ENCODE measurements at places on chromosomes 7 and 10.

DNA sequence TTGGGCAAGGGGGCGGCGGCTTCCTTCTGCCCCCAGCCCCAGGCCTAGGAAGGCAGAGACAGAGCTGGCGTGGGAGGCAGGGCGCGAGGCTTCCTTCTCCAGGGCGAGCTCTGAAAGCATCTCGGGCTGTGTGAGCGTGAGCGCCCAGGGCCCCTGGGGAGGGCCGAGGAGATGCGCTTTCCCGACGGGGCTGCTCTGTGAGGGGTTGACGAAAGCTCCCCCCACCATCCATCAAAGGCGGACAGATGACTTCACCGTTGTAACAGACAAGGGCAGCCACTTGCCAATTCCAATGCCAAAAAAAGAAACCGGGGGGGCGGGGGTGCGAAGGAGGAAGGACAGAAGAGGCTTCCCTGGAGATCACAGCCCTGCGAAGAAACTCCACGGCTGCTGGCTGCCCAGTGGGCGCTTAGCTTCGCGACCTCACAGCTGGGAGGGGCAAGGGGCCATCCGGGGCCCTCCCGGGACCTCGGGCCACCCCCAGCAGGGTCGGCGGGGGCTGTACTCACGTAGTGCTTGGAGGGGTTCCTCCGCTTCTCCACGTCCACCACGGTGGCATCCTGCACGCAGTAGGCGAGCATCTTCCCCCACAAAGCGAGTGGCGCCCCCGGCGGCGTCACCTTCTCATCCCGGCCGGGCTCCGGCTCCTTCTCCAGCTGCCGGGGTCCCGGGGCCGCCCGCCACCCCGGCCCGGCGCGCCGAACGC, 537 bp downstream of the SH3PXD2A start:
- peak; percentile 31 for DNase-seq

- DNase-seq = peak; percentile 22
Measured at GRCh38 chr7:74275401-74275881, 13.8 kb upstream of the CLIP2 start.

DNA sequence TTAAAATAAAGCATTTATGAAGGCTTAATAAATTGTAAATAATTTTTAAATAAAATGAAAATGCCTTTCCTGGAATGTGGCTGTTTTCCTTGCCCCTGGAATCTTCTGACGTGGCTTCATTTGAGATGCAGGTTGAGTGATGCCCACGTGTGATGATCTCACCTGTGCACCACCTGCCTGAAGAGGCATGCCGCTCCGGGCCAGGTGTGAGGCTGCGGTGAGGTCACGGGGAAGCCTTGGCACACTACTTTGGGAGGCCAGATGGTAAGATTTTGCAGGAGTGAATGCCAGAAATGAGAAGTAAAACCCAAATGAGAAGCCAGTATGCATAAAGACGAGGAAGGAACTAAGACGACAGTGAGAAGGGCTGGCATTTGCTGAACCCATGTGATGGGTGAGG, 36.2 kb downstream of the GOT1 start:
- DNase-seq = no peak

GRCh38 chr10:7501157-7501556, 90.3 kb upstream of the SFMBT2 start:
- no peak for DNase-seq

- no peak for DNase-seq
Measured at GRCh38 chr7:95481271-95482165, 4.2 kb upstream of the ASB4 start.

DNA sequence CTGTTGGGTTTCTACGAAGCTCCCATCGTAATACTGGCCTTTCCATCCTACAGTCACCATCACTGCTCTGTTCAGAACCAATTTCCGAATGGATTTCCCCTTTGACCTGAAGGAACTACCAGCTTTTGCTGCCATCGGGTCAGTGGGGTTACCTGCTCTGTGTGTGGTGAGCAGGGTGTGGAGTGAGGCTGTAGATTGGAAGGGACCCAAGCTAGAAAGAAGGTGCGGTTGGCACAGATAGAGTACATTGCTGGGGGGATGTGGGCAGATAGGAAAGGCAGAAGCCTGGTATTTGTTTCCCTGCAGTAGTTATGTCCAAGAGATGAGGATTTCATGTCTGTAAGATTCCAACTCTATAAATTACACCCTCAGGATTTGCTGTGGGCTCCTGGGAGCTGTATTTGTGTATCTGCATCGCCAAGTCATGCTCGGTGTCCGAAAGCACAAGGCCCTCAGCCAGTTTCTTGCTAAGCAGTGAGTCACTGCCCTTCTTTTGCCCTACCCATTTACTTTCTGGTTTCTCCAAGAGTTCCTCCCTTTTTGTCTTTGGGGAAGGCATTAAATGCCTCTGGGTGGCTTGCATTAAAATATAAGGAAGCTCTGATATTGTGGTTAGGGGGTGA, 15.4 kb downstream of the CLCN1 start:
- no peak for DNase-seq

DNA sequence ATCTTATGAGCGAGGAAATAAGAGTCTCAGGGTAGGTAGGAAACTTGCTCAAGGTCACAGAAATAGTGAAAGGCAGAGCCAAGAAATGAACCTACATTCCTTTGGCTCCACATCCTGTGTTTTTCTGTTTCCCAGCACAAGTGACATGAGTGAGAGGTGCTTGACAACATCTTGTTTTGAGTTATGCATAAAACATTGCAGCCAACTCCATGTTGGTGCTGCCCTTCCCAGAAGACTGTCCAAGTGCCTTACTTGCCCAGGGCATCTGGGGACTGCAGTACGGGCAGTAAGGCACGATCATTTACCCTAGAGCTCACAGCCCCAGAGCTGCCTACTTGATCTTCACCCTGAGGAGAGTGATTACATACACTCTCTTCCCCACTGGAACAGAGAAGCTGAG, 148.8 kb downstream of the NOC3L start:
- no peak for DNase-seq

- no peak for DNase-seq
Measured at GRCh38 chr7:144390481-144390880, 13.0 kb downstream of the NOBOX start.

GRCh38 chr10:124224331-124225028, 131.1 kb upstream of the CHST15 start:
- DNase-seq = no peak

- DNase-seq = peak; percentile 52
Measured at GRCh38 chr7:129298268-129298893, 73.6 kb downstream of the AHCYL2 start.

DNA sequence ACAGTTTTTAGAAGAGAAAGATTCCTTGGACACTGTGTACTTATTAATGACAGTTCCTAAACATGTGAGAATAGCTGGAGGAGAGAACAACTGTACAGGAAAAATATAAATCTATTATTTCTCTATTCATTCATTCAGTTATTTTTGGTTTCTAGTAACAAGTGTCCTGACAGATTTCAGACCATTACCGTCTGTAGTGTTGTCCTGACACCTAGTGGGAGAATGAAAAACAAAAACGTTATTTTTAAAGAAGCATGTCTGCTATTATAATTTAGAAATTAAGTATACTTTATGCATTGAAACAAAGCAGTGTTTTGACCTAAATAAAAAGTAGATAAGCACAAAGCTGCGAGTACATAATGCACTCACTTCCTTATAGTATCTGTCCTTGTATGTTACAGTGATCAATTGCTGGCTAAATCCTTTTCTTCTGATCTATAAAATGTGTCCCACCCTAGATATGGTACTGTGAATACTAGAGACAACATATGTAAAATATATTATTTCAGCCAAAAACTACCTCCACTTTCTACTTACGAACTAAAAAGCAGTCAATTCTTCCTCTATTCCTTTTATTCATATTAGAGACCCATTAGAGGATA, 575.6 kb downstream of the ARL4A start:
- DNase-seq = no peak

All from activated naive CD8-positive, alpha-beta T cell treated with anti-CD3 and anti-CD28 coated beads, Interleukin-2, amount 50 U/mL, for 24 hours (primary cell).